ENCODE measurements at places on chromosomes 12 and 14.

GRCh38 chr14:102185360-102185759, 45.7 kb downstream of the WDR20 start:
- DNase-seq, result no peak

GRCh38 chr14:96925422-96925821, 128.2 kb downstream of the VRK1 start:
- DNase-seq, result no peak

DNA sequence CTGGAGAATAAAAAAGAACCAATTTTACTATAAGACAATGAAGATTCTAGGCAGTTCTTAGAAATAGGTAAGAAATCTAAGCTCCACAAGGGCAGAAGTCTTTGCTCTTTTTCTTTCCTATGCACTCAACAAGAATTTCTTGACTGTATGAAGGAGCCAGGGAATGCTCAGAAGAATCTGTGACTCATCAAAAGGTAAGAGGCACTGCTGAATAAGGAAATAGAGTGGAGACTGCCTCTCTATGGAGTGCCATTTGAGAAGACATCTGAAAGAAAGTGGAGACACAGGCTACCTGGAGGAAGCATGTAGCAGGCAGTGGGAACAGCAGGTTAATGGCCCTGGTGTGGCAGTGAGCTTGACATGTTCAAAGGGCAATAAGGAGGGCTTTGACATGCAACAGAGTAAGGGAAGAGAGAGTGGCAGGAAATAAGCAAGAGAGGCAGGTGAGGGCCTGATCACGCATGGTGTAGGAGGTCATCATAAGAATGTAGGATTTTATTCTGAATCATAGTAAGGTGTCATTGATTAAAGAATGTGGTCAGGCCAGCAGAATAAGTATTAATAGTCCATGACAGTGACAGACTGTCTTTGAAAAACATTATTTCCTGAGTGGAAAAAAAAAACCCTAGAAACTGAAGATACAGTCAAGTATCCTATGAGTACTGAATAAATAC, 446.7 kb upstream of the GARIN6 start:
- DNase-seq, result no peak

DNA sequence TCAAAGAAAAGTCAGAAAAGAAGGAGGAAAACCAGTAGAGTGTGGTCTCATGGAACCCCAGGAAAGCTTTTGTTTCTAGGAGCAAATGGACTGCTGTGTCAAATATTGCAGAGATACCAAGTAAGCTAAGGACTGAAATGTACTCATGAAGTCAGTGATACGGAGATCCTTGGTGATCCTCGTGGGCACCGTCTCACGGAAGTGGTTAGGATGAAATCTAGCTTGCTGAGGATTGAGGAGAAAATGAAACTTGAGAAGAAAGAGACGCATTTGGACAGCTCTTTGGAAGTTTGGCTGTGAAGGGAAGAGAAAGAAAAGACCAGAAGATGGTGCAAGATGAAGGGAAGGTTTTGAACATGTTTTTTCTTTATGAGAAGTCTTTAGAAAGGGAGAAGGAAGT, 104.0 kb upstream of the CCND2 start:
- DNase-seq, result no peak

DNA sequence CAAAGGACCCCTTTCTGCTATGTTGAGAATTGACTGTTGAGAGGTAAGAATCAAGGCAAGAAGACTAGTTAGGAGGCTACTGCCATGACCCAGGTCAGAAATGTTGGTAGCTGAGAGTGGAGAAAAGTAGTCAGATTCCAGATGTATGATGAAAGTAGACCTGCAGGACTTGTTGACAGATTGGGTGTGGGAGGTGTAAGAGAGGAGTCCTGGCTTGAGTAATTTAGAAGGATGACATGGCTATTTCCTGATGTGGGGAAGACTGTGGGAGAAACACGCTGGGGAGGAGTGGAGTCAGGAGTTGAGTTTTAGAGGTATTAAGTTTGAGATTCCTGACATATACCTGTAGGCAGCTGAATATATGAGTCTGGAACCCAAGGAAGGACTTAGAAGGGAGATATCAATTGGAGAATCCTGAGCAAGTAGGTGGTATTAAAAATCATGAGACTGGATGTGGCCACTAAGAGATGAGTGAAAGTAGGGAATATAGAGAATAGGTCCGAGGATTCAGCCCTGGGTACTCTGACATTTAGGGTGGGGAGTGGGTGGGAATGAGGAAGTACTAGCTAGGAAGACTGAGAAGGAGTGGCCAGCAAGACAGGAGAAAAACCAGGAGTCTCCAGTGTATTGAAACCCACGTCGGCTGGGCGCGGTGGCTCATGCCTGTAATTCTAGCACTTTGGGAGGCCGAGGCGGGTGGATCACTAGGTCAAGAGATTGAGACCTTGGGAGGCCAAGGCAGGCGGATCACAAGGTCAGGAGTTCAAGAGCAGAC, 12.6 kb upstream of the DDX47 start:
- no peak for DNase-seq

GRCh38 chr12:111838353-111838752, 3.7 kb upstream of the MAPKAPK5 start:
- no peak for DNase-seq

Measured in stimulated activated CD8-positive, alpha-beta memory T cell treated with anti-CD3 and anti-CD28 coated beads, Interleukin-7, amount 100 ng/mL, for 4 hours (primary cell).